ENCODE measurements at places on chromosomes 3 and 15. TPM values are rescaled to one million over a fixed set of nuclear protein-coding genes. Genes with fewer than 3 reads are reported as not detected.

Gene CCR3
- not detected for polyA plus RNA-seq

Gene LIPC
- polyA plus RNA-seq = not detected

Gene CSTA
- not detected for polyA plus RNA-seq

Gene VEPH1
- 0.89 TPM for polyA plus RNA-seq

Gene TRNT1
- polyA plus RNA-seq = 25.7 TPM

Gene SPRED1
- polyA plus RNA-seq = 9.4 TPM

Gene ZPLD1
- polyA plus RNA-seq = not detected

Gene RAB6B
- 60.8 TPM for polyA plus RNA-seq

Gene GPR27
- 67.8 TPM for polyA plus RNA-seq

Gene C3orf33
- polyA plus RNA-seq = 9.0 TPM

Gene MRPL3
- polyA plus RNA-seq = 107 TPM

Gene NR2E3
- not detected for polyA plus RNA-seq

Gene ERICH6
- not detected for polyA plus RNA-seq

Gene AGTR1
- polyA plus RNA-seq = 1.3 TPM

Gene LRRN1
- polyA plus RNA-seq = 25.8 TPM

Gene RARRES1
- not detected for polyA plus RNA-seq

Gene GPR149
- 10.7 TPM for polyA plus RNA-seq

Gene LMAN1L
- polyA plus RNA-seq = not detected

Gene GREM1
- 0.40 TPM for polyA plus RNA-seq

Gene FAM3D
- not detected for polyA plus RNA-seq

Gene KBTBD12
- not detected for polyA plus RNA-seq

Gene LAMB2
- 15.9 TPM for polyA plus RNA-seq

Gene DZIP1L
- polyA plus RNA-seq = 1.7 TPM

Gene ADAMTS9
- polyA plus RNA-seq = 1.2 TPM

Gene TRPM1
- not detected for polyA plus RNA-seq

Gene ZNF620
- 20.2 TPM for polyA plus RNA-seq

Gene PPM1L
- polyA plus RNA-seq = 28.3 TPM

Gene TF
- polyA plus RNA-seq = 0.24 TPM

Gene CFAP44
- polyA plus RNA-seq = 7.3 TPM

Gene CADPS
- 118 TPM for polyA plus RNA-seq

Gene SERINC4
- 0.38 TPM for polyA plus RNA-seq

Gene CMTM7
- polyA plus RNA-seq = 0.57 TPM

Gene CCR8
- polyA plus RNA-seq = not detected

Gene PATL2
- polyA plus RNA-seq = not detected

Gene ANO10
- polyA plus RNA-seq = 11.1 TPM

Gene PP2D1
- polyA plus RNA-seq = not detected

Gene HIGD2B
- not detected for polyA plus RNA-seq

Gene EXOSC7
- polyA plus RNA-seq = 87.5 TPM

Gene CASR
- polyA plus RNA-seq = not detected

Gene CLRN1
- polyA plus RNA-seq = 0.18 TPM

Gene SEMA5B
- 3.8 TPM for polyA plus RNA-seq

Data from neural cell (in vitro differentiated cells).